ENCODE measurements at places on chromosomes 5 and 9.

DNA sequence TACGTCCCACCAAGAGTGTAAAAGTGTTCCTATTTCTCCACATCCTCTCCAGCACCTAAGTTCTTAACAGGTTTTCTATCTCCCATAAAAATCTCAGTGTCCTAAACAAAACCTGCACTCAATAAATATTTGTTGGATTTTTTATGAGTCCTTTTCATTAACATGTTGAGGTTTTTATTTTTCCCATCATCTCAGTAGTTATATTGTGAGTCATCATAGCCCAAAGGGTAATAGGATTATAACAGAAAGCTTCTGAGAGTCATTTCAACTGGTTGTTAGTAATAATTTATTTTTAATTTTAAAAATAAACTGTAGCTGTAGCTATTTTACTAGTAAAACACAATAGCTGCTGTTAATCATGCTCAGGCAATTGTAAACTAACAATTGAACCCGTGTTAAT lies 331.6 kb upstream of the SLC30A5 start:
- DNase-seq: no peak

- DNase-seq: peak; percentile 69
These were observed 98.9 kb downstream of the CFAP95 start for GRCh38 chr9:69919461-69920061.

- DNase-seq: peak; percentile 61
These were observed 257.7 kb downstream of the MCTP1 start for GRCh38 chr5:95027151-95027721.

DNA sequence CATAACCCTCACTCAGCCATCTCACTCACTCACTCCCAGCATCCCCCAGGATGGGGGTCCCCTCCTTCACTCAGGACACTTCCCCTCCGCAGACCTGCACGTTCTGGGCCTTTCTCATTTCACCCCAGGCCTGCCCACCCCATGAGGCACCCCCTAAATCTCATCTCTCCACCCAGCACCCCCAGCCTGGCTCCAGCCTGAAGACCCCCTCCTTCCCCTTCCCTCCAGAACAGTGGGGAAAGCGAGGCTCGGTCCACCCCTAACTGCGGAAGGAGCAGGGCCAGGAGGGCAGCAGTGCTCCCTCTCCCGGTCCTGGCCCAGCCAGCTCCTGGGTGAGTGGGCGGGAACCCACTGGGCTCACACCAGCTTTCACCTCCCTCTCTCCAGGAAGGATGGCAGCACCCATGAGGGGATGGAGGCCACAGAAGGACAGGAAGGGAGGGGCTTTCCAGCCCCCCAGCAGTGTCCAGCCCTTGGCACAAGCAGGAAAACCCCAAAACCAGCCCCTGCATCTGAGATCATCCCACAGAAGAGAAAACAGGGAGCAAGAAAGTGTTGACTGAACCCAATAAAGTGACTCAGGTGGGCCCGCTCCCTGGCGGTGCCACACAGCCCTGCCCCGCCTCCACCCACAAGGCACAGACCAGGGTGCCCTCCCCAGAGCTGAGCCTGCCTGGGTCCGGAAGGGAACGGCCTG lies 55.0 kb downstream of the LRSAM1 start:
- DNase-seq: no peak

GRCh38 chr9:131296460-131296859 lies 6.9 kb downstream of the PLPP7 start:
- no peak for DNase-seq

- DNase-seq: no peak
These were observed 20.2 kb upstream of the MED27 start for GRCh38 chr9:132099741-132100407.

DNA sequence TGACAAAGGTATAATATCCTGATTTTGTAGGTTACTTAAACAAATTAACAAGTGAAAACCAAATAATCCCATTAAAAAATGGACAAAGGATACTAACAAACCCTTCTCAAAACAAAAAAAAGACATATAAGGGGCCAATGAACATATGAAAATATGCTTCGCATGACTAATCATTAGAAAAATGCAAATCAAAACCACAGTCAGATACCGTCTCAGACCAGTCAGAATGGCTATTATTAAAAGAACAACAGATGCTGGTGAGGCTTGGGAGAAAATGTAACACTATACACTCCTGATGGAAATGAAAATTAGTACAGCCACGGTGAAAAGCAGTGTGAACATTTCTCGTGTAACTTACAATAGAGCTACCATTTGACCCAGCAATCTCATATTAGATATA lies 1542.2 kb upstream of the CDH9 start:
- no peak for DNase-seq

DNA sequence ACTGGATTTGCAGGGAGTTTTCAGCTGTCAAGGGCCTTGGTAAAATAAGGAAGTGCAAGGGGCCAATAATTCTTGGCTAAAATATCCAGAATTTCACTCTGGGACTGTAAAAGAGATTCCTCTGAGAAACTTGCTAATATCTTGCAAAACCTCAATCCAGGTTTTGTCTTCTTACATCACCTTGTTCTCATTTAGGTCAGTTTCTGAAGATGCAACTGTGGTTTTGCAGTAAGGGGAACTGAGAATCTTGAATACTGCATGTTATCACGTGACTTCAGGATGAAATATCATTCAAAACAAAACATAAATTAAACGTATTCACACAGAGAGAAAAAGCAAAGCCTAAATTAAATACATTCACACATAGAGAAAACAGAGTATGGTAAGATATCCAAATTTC lies 35.0 kb upstream of the RIC1 start:
- peak; percentile 30 for DNase-seq

- DNase-seq: no peak
These were observed 43.5 kb downstream of the FBN2 start for GRCh38 chr5:128494516-128494915.

- DNase-seq: no peak
These were observed 35.6 kb downstream of the RASEF start for GRCh38 chr9:83027153-83027891.

GRCh38 chr9:32742296-32742695 lies 41.0 kb upstream of the TMEM215 start:
- no peak for DNase-seq
